Urinary bladder (tissue), 4 donors: ENCODE measurements at places on chromosomes 4 and X. TPM values are rescaled to one million over a fixed set of nuclear protein-coding genes. Genes with fewer than 3 reads are reported as not detected.

DNA sequence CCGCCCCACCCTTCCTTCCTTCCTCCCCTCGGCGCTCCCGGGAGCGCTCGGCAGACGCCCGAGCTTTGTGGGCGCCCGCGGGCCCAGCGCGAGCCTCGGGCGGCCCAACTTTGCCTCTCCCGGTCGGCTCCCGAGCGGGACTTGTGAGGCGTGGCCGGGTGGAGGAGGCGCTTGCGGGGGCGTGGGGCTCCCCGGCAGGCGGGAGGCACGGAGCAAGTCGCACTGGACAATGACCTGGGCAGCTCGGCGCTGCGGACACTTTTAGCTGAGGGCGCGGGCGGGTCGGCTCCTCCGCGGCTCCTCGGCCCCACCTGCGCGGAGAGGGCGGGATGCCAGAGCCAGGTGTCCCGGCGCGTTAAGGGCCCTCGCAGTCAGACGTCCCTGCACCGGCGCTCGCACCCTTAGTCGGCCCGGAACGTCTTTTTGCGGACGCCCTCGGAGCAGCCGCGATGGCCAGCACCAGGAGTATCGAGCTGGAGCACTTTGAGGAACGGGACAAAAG is 385 bp downstream of the DCLK2 start:
- DNase-seq = no peak

DNA sequence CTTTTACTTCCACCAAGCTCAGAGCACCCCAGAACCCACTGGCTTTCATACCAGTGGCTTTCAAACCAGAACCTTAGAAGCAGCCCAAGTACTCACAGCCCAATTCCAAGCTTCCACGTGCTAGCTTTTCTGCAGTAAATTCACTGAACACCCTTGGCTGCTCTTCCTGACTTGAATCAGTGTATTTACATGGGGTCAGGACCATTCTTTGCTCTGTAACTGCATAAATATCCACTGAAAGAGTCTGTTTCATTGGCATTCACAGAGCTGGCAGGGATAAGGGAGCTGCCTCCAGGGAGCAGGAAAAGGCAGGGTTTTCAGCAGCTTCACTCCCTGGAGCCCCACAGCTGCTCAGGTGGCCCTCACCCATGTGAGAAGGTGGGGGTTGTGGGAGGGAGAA is 43.8 kb downstream of the RAI2 start:
- no peak for DNase-seq

C4orf50 gene
- 0.32 TPM for total RNA-seq

TEC gene
- 2.6 TPM for total RNA-seq

EPGN gene
- total RNA-seq = not detected
